ENCODE measurements at places on chromosomes 16 and 17. TPM values are rescaled to one million over a fixed set of nuclear protein-coding genes. Genes with fewer than 3 reads are reported as not detected.

Gene HSPB9
- total RNA-seq: not detected

Gene SCGB1C2
- total RNA-seq: not detected

Gene SULT1A3
- 49.6 TPM for total RNA-seq

Gene CCL4L2
- total RNA-seq: 2.5 TPM

Gene CACNG1
- not detected for total RNA-seq

Gene ZNF205
- total RNA-seq: 10.5 TPM

Gene JUP
- total RNA-seq: 23.2 TPM

Gene KRTAP2-4
- total RNA-seq: not detected

- DNase-seq: no peak
Measured at GRCh38 chr16:23753908-23754593, 775 bp upstream of the CHP2 start.

- DNase-seq: no peak
Measured at GRCh38 chr16:75483222-75483621, 12.0 kb downstream of the CHST6 start.

DNA sequence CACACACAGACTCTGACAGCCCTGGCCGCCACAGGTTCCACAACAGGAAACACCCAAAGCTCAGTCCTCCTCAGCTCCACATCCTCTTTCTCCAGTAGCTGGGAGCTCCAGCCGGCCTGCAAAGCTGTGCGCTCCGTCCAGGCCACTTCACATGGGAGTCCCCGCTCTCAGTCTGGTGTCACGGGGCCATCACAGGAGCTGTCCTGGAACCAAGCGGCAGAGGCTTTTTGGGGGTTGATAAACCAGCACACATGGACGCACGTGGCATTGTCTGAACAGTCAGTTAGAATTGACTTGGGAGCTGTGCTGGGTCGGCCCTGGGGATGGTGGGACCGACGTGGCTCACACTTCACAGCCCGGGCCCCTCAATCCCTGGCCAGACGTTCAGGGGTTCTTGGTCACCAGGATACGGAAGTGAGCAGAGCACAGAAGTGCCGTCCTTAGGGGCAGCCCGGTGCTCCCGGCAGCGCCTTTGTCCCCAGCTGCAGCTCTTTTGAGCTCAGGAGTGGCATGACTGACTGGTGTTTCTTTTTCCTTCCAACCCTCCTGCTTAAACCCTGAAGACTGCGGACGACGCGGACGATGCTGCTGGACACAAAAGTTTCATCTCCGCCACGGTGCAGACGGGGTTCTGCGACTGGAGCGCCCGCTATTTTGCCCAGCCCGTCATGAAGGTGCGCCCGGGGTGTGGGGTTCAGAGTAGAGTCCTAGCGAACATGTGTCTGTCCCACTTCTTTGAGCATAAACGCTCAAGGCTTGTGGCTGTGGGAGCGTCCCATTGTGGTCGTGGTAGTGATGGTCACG, 66.6 kb upstream of the CHMP6 start:
- DNase-seq: no peak

GRCh38 chr17:2701161-2701995, 10.2 kb downstream of the CLUH start:
- DNase-seq: no peak

- DNase-seq: no peak
Measured at GRCh38 chr16:71758293-71758760, 33.8 kb upstream of the PHLPP2 start.

DNA sequence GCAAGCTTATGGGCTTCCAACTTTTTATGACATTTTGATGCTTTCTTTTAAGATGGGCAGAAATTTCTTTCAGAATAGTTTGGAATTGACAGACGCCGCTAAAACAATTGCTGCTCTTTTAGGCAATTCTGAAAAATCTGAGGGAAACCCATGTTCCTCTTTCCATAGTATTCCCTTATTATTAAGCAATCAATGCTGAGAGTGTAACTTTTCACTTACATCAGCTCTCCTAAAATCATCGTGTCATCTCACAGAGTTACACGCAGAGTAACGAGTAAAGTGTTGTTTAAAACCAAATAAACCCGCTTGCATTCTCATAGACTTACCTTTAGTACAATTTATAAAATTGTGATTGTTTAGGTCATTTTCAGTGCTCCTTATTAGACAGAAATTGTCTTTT, 150.6 kb downstream of the MAF start:
- DNase-seq: no peak

DNA sequence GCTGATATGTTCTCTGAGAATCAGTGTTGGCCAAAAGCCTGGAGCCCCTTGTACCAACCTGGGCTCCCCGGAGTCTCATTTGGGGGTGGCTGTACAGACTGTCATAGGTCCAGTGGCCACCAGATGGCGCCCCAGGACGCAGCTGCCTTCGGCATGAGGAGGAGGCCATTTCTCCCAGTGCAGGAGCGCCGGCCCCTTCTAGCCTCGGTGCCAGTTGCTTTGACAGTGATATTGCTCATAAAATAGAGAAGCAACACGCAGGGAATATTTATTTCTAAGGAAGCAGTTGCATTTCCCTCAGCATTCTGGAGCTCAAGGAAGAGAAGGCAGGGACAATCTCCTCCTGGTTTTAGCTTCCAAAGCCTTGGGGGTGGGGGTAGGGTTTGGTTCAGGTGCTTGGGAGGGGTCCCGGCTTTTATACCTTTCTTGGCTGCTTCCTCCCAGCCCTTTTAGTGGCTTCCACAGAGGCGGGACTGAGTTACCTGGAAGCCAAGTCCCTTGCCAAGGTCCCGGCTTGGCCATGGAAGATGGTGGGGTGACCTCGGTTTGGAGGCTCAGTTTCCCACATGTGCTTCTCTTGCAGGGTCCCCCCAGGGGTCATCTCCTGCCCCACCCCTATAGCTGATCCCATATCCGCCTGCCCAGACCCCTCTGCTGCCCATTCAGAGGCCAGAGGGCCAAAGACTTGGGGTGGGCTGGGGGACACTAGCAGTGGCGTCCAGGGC, 117.8 kb upstream of the CDC42EP4 start:
- peak; percentile 87 for DNase-seq

- no peak for DNase-seq
Measured at GRCh38 chr17:17526369-17526768, 30.2 kb upstream of the RASD1 start.

DNA sequence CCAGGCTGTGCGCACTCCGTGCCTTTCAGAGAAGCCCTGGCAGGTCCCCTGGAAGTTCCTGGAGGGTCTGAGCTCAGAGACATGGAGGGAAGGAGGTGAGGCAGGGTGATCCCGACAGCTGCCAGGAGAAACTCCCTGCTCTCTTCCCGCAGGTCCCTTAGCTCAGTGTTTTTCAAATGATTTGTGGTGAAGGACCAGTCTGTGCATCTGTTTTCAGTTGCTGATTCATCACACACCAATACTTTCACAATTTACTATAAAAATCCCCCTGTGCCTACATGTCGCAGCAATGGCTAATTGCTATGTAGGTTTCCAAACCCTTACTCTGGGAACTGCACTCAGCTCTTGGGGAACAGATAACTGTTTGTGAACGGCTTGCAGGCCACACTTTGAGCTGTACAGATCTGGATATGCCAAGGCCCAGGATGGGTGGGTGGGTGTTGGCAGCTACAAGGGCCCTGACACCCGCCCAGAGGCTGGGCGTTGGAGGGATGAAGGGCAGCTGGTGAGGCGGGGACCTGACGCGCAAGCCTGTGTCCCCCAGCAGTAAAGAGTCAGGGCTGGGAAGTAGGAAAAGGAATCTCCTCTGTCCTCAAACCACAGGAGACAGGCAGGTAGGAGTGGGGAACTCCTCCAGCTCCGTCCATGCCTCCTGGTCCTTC, 20.5 kb upstream of the EMP2 start:
- no peak for DNase-seq

DNA sequence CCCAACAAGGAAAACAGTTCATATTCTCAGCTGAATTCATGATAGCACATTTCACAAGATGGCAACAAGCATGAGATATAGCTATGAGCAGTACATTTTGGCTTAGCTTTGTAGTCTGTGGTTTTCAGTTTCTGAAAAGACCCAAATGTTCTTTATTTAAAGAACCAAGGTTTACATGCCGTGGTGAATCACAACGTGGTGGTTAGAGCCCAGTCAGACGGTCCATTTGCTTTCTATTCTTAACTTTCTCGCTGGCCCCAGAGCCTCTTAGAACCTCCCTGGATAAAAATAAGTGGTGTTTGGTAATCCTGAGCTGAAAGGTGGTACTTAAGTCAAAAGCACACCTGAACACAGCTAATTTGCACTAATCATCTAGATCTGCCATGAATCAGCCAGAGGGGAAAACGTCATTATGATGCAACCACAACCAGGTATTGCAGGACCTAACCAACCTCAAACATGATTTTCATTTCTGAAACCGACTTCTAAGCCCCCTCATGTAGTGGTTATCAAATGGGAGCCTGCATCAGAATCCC, 18.6 kb upstream of the HAPSTR1 start:
- DNase-seq: no peak

DNA sequence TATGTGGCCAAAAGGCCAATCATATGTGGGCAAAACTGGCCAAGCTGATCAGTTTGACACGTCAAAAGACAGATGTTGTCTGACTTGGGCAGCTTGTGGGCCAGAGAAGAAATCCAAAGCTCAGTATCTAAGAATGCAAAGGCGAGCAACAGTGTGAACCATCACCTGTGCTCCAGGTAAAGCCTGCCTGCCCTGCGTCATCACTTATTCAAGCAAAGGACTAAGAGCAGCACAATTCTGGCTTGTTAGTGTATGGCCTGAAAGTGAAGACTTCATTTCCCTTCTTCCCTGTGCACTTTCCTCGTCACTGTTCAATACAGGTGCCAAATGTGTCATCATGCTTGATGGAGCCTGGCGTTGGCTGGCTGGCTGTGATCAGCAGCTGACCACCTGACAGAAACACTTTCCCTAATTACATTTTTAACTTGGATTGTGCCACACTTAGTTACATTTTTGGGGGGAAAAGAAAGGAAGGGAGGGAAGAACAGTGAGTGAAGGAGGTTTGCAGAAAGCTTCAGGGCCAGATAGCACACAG, 4.7 kb downstream of the FAM20A start:
- DNase-seq: no peak

DNA sequence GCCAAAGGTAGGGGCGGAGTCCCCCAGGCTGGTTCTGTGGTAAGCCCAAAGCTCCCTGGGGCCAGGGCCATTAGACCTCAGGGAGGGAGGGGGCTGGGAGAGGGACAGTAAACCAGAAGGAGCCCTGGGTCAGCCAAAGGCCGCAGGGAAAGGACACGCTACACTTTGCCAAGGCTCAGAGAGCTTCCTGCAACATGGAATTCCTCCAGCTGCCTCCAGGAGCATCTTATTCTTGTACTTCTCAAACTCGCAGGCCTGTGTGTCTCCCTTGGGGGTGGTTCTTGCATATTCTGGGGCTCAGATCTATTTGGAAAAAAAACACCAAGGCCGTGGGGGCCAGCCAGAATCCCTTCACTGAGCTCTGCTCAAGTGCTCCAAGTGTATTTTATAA, 25.1 kb downstream of the AKAP1 start:
- DNase-seq: no peak

DNA sequence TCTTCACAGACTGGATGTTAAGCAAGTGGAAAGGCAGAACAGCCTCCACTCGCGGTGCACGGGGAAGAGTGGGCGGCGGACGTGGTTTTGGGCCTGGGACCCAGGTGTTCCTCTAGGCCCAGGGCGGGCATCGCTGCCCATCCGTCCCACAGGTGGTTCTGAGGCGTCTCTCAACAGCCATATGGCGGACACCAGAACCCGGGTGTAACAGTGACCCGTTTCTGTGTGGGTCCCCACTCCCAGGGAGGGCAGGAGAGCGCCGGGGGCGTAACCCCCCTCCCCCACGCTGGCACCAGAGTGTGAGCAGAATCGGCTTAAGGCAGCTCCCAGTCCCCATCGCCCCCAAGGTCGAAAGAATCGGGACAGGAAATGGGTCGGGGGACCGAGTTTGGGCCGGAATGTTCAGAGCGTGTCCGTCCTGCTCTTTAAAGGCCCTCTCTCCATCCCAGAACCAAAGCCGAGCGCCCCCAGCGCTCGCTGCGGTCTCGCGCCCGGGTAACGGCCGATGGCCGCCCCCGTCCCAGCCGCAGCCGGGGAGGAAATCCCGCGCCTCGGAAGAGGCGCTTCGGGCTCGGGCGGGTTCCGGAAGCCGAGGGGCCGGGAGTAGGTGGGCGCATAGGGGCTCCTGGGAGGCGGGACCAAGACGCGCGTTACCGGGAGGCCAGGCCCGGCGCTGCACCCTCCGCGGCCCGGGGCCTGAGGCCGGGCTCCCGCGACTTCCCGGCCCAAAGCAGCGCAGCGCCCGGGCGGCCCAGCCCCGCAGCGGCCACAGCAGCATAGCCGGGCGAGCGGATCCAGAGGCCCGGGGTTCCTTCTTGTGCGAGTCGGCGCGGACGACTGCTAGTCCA, at the start of gene TK2:
TSS of gene TK2 (minus strand) at position 839 of the 848 bp plus-strand sequence. CDS start at position 778, 61 bp downstream.
- DNase-seq: peak; percentile 79

DNA sequence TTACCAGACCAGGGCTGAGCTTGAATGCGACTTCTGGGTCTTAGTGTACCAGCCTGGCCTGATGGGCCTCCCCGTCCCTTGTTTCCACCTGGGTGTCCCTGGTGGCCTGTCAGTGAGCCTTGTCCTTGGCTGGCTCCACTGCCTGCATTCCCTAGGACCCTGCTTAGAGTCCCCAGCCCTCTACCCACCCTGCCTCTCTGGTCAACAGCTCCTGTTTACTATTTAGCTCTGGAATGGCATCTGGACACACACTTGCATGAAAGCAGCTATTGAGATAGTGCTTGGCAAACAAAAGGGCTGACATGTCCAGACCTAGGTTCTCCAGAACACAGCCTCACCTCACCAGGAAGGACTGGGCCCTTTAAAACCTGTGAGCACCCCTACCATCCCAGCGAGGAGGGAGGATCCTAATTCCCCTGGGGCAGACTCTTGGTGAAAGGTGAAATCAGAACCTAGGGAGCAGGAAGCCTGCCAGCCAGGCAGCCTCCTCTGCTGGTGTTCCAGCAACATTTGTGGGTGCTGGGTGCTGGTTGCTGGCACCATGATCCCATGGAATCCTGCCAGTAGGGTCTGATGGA, 38.8 kb downstream of the RAI1 start:
- no peak for DNase-seq

DNA sequence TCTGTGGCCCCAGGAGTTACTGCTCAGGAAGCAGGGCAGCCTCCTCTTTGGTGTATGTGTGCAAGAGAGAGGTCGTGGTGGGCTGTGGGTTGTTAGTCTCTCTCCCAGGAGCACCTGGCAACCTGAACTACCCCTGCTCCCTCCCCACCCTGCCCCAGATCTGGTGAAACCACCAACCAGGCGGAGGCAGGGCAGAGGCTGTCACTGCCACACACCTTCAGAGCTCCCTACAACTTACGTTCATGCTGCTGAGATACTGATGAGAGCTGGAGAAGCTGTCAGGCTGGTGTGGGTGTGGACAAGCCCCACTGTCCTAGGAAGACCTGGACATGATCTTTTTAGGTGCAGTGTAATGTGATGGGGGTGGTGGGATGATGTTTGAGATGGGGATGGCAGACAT, 24.3 kb downstream of the GOSR2 start:
- DNase-seq: no peak

GRCh38 chr17:64709481-64709880, 47.4 kb upstream of the SMURF2 start:
- no peak for DNase-seq

- no peak for DNase-seq
Measured at GRCh38 chr16:58510097-58510775, 5.1 kb upstream of the SETD6 start.
